NCI-H2227 treated with DMSO at 0.1 percent for 48 hours (cell line): ENCODE measurements at places on chromosomes 1 and 21.

- no peak for DNase-seq
Observed at GRCh38 chr1:79353224-79353623, 346.7 kb upstream of the ADGRL4 start.

GRCh38 chr1:164617377-164618201 lies 58.6 kb downstream of the PBX1 start:
- peak; percentile 66 for DNase-seq

DNA sequence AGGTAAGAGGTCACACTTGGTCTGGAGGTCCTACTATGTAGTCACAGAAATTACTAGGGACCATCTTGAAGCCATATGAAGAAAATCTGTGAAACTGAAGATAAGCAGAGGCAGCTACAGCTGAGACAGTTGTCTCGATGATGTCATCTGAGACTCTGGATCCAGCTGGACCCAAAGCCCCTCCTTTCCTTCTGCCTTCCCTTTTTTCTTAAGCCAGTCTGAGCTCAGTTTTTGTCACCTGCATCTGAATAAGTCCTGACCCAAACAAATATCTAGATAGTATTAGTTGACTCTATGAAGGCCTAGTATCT lies 143.3 kb downstream of the ETS2 start:
- DNase-seq: no peak

DNA sequence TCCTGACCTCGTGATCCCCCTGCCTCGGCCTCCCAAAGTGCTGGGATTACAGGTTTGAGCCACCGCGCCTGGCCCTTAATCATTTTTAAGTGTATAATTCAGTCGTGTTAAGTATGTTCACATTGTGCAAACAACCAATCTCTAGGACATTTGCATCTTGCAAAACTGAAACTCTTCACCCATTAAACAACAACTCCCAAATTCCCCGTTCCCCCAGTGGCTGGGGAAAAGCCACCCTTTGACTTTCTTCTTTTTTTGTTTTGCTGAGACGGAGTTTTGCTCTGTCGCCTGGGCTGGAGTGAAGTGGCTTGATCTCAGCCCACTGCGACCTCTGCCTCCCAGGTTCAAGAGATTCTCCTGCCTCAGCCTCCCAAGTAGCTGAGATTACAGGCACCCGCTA lies 6.5 kb upstream of the THEMIS2 start:
- DNase-seq: no peak

DNA sequence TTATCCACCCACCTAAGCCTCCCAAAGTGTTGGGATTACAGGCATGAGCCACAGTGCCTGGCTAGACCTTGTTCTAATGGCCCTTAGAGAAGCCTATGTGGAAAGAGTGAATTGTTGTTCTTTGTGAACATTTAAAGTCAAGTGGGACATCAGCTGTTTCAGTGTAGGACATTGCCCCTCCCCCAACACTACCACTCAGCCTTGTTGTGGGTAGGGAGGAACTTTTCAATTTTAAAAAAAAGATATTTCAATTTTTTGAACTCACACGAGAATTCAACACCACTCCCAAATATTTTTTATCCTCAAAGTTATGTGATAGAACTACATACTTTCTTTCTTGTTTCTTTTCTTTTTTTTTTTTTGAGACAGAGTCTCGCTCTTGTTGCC lies 36.7 kb upstream of the TMEM222 start:
- DNase-seq: no peak

GRCh38 chr21:16438761-16439160 lies 709.0 kb downstream of the USP25 start:
- no peak for DNase-seq
